ENCODE measurements at places on chromosomes 5 and 9. TPM values are rescaled to one million over a fixed set of nuclear protein-coding genes. Genes with fewer than 3 reads are reported as not detected.

DNA sequence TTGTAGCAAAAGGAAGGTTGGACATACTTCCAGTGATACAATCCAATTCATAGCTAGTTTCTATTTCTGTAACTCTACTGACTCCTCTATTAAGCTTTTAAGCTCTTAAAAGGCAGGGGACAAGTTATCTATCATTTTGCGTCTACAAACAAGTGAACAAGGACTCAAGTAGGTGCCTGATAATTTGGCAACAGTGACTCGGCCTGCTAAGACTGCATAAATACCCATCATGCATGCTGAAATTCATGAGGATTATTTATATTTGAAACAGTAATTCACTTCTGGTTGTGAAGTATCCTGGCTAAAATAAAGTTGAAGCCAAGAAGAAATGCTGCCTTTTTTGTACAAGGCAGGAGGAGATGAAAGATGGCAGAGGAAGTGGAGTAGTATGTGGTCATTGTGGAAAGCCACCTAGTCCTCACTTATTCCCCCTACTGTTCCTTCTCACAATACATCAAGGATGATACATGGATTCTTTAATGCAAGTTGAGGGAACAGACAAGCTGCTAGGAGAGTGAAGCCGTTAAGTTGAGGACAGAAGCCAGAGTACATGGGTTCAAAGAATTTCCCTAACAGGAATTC is 74.0 kb downstream of the MRPS27 start:
- DNase-seq: no peak

GRCh38 chr5:54646356-54647101 is 129.0 kb downstream of the SNX18 start:
- peak; percentile 66 for DNase-seq

The LCN15 gene
- total RNA-seq: not detected

DNA sequence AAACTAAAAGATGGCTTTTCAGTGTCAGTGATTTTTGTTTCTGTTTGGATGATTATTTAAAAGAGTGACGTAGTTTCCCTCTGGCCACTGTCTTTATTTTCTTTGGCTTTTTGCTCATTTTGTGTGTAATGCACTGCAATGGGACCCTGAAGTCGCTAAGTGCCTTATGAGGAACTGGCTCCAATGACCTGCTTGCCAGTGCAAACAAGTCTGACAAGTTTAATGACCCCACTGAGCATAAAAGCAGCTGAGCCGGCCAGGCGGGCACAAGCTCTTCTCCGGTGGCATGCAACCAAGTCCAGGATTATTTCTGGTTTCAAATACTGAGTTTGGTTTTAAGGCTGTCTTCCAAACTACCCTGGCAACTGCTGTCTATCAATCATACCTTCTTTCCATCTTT is 15.6 kb upstream of the GNA14 start:
- no peak for DNase-seq

GRCh38 chr5:20572614-20573013 is 584.6 kb upstream of the CDH18 start:
- no peak for DNase-seq

The GNA14 gene
- total RNA-seq: 17.2 TPM

DNA sequence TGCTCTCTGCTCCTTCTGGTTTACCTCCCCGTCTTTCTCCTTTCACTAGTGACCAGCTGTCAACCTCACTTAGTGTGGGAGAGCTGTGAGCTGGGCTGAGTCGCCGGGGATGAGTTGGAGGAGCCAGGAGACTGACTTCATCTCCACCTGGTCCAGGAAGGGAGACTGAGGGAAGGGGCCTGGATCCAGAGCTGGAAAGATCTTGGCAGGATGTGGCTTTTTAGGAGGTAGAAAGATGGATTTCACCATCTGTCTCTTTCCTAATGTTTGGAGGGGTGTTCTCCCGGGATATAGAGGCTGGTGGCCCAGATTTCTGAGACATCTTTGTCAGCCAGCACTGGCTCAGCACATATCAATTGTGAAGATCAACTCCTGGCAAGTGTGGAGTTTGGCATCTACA is 37.1 kb upstream of the TNC start:
- DNase-seq: no peak

DNA sequence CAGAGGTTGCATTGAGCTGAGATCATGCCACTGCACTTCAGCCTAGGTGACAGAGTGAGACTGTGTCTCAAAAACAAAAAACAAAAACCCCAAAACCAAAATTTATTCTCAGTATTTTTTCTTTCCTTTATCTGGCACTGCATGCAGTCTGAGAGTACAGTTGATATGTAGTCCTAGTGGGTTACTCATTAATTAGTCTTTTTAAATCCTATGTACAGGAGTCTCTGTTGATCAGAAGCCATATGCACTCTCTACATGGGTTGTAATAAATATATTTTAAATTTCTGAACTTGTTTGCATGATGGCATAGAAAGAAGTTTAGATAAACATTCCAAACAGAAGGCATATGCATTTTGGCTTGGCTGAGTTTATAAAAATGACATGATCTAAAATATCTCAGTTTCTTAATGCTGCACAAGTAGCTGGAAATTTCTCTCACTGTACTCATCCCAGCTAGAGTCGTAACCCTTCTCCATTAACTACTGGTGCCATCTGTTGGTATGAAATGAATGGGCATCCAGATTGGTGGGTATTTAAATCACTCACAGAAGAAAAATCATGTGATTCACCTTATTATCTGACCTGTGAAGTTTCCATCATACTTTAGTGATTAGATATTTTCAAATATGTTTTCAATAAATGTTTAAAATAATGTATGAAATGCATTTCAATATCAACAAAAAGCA is 284.8 kb downstream of the CTNND2 start:
- no peak for DNase-seq

The CMBL gene
- 8.0 TPM for total RNA-seq

The CCDC152 gene
- total RNA-seq: 0.98 TPM

DNA sequence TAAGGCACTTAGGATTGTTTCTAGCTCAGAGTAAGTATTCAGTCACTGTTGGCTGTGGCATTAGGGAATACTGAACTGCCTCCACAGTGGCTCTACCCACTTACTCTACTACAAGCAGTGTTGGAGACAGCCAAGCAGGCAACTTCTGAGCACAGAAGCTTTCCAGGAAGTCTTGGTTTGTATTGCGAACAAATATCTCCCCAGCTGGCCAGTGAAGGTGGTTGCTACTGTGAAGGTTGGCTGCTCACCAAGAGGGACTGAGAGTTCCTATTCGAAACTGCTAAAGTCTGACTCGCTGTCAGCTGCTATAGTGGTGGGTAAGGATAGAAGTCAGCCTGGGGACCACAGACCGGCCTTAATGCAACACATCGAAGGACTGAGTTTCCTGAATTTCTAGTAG is 319.1 kb downstream of the KIF4B start:
- no peak for DNase-seq

GRCh38 chr5:178777520-178777919 is 47.1 kb upstream of the ZNF354A start:
- DNase-seq: no peak

- DNase-seq: no peak
These were observed 110.3 kb downstream of the NXNL2 start for GRCh38 chr9:88645172-88645878.

DNA sequence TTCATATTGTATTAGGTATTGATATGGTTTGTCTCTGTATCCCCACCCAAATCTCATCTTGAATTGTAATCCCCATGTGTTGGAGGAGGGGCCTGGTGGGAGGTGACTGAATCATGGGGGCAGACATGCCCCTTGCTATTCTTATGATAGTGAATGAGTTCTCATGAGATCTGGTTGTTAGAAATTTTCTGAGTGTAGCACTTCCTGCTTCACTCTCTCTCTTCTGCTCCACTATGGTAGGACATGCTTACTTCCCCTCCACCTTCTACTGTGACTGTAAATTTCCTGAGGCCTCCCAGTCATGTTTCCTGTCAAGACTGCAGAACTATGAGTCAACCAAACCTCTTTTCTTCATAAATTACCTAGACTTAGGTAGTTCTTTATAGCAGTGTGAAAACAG is 187.4 kb upstream of the SLC24A2 start:
- DNase-seq: no peak

The VCAN gene
- 73.3 TPM for total RNA-seq

DNA sequence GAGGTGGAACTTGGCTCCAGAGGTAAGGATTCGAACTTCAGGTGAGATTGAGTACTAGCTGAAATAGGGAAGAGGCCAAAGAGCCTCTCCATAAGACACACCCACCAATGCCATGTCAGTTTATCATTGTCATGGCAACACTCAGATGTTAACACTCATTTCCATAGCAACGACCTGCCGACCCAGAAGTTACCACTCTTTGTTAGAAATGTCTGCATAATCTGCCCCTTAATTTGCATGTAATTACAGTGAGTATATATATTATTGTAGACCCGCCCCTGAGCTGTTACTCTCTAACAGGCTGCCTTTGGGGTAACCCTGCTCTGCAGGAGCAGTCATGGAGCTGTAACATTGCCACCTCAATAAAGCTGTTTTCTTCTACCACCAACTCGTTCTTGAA is 10.2 kb upstream of the NTRK2 start:
- DNase-seq: no peak

The LMX1B gene
- total RNA-seq: not detected

- DNase-seq: no peak
These were observed 265.6 kb downstream of the TMEM232 start for GRCh38 chr5:110460837-110461236.

The FBXW5 gene
- total RNA-seq: 183 TPM

- DNase-seq: no peak
These were observed 311.6 kb downstream of the MSX2 start for GRCh38 chr5:175035882-175036533.

DNA sequence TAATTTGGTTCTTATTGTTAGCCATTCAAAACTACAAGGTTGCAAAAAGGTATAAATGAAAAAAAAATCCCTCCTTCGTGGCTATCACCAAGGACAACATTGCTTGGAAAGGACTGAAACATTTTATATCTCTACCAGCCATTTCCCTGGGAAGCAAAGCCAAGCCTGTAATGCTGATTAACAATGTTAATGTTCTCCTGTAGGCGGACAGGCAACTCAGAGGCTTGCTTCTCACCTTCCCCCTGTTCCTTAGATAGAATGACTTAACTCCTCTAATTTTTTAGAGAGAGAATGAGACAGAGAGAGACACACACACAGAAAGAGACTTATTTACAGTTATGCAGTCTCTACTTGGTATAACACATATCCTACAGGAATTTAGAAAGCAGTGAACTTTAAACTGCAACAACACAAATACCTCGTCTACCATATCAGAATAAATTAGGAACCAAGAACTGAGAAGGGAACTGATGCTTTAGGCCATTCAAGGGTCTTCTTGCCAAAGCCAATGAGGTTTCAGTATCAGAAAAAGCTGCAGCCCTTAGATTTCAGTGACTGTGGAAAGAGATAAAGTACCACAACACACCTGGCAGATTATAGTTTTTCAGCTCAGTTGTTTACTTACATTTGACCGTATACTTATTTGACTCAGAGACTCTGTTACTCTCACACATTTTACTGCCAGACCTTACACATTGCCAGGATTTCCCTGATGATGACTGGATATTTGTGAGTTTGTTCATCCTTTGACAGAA is 20.9 kb upstream of the MAN2A1 start:
- DNase-seq: no peak

The CNTNAP3B gene
- total RNA-seq: 18.0 TPM

GRCh38 chr9:119792242-119792641 is 423.0 kb upstream of the BRINP1 start:
- no peak for DNase-seq

DNA sequence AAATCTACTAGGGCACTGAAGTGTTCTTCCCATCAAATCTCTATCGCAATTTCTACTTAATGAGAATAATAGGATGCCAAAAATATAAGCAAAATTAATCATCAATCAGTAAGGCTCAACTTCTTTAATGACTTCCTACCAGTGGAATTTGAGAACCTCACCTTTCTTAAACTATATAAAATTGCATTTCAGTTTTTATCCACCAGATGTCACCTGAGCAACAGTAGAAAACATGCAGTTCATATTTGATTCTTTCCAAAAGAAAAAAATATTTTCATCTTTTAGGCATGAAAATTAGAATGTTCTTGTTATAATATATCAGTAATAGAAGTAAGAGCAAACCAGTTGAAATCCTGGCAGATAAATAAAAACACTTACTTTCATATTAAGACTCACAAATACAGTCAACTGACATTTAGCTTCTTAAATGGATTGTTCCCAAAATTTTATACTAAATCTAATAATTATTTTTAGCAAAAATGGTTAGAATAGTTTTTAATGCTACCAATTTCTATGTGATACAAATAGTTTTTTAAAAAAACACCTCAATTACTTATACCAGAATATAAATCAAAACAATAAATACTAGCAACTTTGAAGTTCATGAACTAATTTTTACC is 13.4 kb upstream of the CCDC112 start:
- DNase-seq: no peak

DNA sequence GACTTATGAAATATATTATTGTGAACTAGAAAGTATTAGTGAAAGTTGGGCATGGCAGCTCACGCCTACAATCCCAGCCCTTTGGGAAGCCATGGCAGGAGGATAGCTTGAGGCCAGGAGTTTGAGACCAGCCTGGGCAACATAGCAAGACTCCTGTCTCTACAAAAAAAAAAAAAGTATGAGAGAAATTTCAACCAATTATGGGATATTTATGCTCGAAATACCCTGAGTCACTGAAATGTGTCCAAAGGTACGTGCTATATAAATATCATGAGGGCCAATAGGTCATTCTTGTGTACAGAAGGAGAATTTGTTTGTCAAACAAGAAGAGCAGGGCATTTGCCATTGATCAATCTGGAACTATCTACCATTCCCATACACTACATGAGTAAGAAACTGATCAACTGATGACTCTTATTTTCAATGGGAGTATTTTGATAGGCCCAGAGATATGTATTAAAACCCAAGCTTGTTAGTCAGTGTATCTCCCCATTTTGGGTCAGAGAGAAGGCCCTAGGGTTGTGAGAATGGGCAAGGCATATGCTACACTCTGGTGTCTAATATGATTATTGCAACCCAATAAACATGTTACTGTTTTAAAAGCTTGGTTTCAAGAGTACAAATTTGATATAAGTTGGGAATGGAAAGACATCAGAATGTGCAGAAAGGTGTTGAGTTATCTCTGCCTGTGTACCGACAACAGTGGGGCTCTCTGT is 21.7 kb upstream of the HOMER1 start:
- DNase-seq: no peak

DNA sequence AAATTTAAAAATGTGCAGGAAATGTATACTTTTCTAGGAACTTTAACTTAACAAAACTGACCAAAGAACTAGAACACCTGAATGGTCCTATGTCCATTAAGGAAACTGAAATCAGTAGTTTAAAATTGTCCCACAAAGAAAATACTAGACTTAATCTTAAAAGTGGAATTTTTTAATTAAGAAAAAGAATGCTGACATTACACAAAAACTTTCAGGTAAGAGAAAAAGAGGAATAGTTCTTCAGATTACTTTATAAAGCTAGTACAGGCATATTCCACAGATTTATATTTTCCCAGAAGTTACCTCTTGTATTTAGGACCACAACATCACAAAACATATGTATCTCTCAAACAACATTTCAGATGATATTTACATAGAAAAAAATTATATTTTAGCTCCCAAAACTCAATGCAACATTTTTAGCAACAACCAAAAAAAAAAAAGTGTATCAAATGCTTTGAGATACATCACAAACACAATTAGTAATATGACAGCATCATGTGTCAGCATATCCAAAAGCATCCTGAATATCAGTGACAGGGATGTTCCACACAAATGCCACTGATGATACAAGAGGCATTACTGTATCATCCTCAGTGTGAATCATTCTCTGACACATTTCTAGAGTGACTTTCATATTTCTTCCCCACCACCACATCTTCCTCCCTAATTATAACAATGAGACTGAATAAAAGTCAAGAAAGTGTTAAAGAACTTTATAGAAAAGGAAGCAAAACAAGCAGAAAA is 264.0 kb downstream of the EPB41L4A start:
- DNase-seq: no peak

All from upper lobe of left lung (tissue), 6 donors.